Urothelium cell line (cell line): ENCODE measurements at places on chromosomes 1 and 21.

DNA sequence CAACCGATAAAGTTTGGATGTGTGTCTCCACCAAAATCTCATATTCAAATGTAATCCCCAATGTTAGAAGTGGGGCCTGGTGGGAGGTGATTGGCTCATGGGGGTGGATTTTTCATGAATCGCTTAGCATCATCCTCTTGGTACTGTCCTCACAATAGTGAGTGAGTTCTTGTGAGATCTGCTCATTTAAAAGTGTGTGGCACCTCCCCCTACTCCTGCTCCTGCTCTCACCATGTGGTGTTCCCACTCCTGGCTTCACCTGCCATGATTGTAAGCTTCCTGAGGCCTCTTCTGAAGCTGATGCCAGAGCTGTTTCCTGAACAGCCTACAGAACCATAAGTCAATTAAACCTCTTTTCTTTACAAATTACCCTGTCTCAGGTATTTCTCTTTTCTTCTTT is 28.2 kb upstream of the PRDX6 start:
- DNase-seq: no peak

DNA sequence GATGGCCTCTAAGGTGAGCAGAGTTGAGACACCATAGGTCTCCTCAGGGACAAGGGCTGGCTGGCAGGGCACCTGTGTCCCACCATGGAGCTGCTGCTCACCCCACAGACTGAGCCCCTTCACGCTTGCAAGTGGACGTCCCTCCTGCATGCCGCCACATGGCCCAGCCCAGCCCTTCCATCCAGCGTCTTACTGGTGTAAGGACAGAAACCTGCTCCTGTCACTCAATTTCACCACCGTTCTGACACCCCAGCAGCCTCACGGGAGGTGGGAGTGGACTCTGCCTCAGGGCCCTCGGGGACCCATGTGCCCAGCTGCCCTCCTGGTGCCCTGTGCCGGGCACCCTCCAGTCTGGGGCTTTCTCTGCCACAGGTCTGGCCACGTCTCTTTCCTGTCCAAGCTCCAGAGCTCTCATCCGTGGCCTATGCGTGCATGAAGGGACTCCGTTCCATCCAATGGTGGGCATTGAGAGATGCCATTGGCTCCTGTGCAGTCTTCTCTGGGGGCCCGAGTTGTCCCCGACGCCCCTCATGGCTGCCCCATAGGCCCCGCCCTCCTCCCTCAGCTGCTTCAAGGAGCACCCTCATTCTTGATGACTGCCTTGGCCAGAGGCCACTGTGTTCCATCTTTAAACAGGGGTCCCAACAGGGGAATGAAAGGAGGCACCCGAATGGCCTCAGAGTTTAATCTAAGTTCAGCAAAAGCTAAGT is 42.6 kb upstream of the COL6A1 start:
- DNase-seq: no peak

GRCh38 chr1:203368624-203369451 is 17.9 kb upstream of the FMOD start:
- DNase-seq: no peak

DNA sequence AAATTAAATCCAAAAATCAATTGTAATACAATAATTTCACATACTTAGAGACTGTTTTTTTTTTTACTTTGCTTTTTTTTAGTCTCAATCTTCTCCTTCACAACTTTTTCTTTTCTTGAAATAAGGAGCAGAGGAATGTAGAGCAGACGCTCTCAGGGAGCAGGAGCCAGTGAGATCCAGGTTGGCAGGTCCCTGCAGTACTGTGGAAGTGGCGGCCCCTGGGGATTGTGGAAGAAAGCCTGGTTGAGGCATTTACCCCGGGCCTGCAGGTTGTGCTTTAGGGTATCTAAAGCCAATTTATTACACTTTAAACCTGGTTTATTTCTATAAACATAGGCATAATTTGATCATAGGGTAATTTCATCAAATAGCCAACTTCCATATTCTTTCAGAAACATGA is 748 bp upstream of the OR2AJ1 start:
- no peak for DNase-seq

GRCh38 chr1:201400852-201401230 is 1.7 kb upstream of the LAD1 start:
- no peak for DNase-seq

DNA sequence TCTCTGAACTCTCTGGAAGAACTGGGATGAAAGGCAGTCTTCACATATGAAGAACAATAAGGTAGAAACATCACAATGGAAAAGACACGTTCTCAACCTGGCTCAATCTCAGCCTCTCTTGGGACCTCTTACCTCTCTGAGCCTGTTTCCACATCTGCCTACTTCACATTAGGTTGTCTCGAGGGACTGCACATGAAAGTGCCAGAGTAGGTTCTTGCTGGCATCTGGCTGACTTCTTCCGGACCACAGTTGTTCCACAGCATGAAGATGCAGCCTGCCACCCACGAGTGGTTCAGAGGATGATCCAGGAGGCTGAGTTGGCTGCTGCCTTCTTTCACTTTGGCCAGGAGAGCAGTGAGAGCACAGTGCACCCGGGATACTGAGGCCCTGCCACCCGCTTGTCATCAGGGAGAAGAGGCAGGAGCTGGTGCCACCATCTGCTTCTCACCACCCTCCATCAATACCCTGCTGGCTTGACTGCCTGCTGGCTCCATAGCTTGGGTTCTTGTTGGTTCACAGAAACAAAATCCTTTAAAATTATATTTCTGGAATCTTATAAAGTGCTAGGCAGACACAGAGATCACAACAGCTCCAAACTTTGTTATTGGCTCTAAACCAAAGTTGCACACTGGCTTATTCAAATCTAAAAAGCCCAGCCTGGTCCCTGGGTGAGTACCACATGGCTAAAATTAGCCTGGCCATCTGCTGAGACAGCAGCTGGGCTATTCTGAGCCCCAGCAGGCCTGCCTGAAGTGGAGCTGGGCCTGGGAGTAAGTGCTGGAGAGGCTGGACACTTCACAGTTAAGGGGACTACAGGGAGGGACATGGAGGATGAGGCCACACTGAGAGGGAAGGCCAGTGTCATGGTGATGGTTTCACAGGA is 46.9 kb upstream of the LIN9 start:
- DNase-seq: no peak

GRCh38 chr21:14616380-14617039 is 70.4 kb upstream of the SAMSN1 start:
- no peak for DNase-seq

- DNase-seq: no peak
Observed at GRCh38 chr1:46461017-46461808, 28.4 kb upstream of the DMBX1 start.

GRCh38 chr1:216095400-216095799 is 327.8 kb downstream of the USH2A start:
- DNase-seq: no peak

DNA sequence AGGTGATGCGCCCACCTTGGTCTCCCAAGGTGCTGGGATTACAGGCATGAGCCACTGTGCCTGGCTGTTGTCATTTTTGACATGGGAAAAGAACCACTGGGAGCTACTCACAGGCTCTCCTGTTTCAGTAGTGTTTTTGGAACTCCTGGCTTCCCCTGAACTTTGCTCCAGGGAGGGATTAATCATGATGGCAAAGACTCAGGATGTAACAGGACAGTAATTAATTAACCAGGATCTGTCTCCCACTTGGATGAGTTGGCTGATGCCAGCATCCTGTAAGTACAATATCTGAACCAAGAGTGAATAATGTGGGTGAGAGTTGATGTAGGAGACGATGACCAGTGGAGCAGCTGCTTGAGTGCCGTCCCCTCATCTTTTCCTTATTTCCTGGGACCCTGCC is 4.9 kb downstream of the SFT2D2 start:
- no peak for DNase-seq

GRCh38 chr1:9907441-9907840 is 2.6 kb downstream of the CTNNBIP1 start:
- DNase-seq: no peak

DNA sequence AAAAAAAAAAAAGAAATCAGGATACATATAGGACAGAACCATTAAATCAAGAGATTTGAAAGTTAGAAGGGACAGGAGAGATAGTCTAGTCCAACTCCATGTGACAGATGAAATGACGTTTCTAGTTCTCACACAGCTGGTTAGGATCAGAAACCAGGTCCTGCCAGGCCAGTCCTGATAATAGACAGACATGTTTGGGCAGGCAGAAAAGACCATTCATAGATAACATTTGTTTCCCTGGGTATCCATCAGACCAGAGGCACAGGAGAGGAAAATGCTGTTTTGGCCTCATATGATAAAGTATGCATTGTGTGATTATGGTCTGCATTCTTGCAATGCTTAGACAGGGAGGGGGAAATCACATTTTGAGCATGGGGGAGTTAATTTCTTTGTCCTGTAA is 29.3 kb downstream of the ZBTB8B start:
- no peak for DNase-seq

GRCh38 chr1:47664356-47664755 is 226.5 kb downstream of the FOXD2 start:
- no peak for DNase-seq

GRCh38 chr1:1332031-1332755 is 1.1 kb downstream of the TAS1R3 start:
- DNase-seq: no peak

GRCh38 chr1:106727171-106727570 is 329.3 kb upstream of the PRMT6 start:
- DNase-seq: no peak

DNA sequence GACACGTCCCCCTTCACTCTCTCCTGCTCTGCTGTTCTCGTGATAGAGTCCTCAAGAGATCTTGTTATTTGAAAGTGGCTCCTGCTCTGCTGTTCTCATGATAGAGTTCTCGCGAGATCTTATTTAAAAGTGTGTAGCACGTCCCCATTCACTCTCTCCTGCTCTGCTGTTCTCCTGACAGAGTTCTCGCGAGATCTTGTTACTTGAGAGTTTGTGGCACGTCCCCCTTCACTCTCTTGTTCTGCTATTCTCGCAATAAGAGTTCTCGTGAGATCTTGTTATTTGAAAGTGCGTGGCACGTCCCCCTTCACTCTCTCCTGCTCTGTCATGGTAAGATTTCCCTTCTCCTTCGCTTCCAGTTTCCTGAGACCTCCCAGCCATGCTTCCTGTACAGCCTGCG is 47.9 kb downstream of the SMYD3 start:
- no peak for DNase-seq
